A549 treated with AZD2906 at 1 μM for 4 hours (cell line): ENCODE measurements at places on chromosomes 12 and 14. TPM values are rescaled to one million over a fixed set of nuclear protein-coding genes. Genes with fewer than 3 reads are reported as not detected.

The ERP27 gene
- total RNA-seq: not detected in 5 replicates

The TAS2R50 gene
- not detected in 5 replicates for total RNA-seq

The REM2 gene
- total RNA-seq: 0.28 to 0.38 TPM (median 0.33 TPM) in 5 replicates

The SMAGP gene
- 20.2 to 26.6 TPM (median 24.6 TPM) in 5 replicates for total RNA-seq

The KRT3 gene
- 0.03 to 0.06 TPM in 2 of 5 replicates, not detected in the others for total RNA-seq

The SERPINA12 gene
- 0.08 TPM in 1 of 5 replicates, not detected in the others for total RNA-seq

The OVCH1 gene
- total RNA-seq: not detected in 5 replicates

The BATF gene
- 0.11 TPM in 1 of 5 replicates, not detected in the others for total RNA-seq

The AKAP6 gene
- total RNA-seq: 0.31 to 0.55 TPM (median 0.45 TPM) in 5 replicates

The NOS1 gene
- 0.43 to 0.51 TPM (median 0.46 TPM) in 5 replicates for total RNA-seq

The PLCZ1 gene
- total RNA-seq: not detected in 5 replicates

The MYRFL gene
- 0.05 TPM in 2 of 5 replicates, not detected in the others for total RNA-seq

The CCDC197 gene
- total RNA-seq: not detected in 5 replicates

The ABCC9 gene
- total RNA-seq: 0.01 to 0.03 TPM (median 0.01 TPM) in 4 of 5 replicates, not detected in the other

The DTX1 gene
- total RNA-seq: 0.26 to 0.45 TPM (median 0.36 TPM) in 5 replicates

The SPSB2 gene
- total RNA-seq: 24.5 to 34.1 TPM (median 33.9 TPM) in 5 replicates

The SUDS3 gene
- 12.3 to 16.0 TPM (median 13.5 TPM) in 5 replicates for total RNA-seq

The VWF gene
- 0.05 to 0.24 TPM (median 0.15 TPM) in 5 replicates for total RNA-seq

The LPAR5 gene
- total RNA-seq: 0.53 to 0.92 TPM (median 0.65 TPM) in 5 replicates

The EPYC gene
- not detected in 5 replicates for total RNA-seq

The TAS2R9 gene
- total RNA-seq: not detected in 5 replicates

The P2RX2 gene
- not detected in 5 replicates for total RNA-seq

The NPAS3 gene
- not detected in 5 replicates for total RNA-seq

The TEAD4 gene
- 40.6 to 50.6 TPM (median 48.4 TPM) in 5 replicates for total RNA-seq

The UNC79 gene
- 0.01 to 0.02 TPM (median 0.02 TPM) in 5 replicates for total RNA-seq

The COPZ1 gene
- 210 to 321 TPM (median 217 TPM) in 5 replicates for total RNA-seq

The TSPAN8 gene
- 0.08 to 0.22 TPM (median 0.17 TPM) in 4 of 5 replicates, not detected in the other for total RNA-seq

The FGFR1OP2 gene
- 25.1 to 30.9 TPM (median 26.4 TPM) in 5 replicates for total RNA-seq

The TTC7B gene
- 16.0 to 21.4 TPM (median 20.7 TPM) in 5 replicates for total RNA-seq

The BBOF1 gene
- total RNA-seq: 2.8 to 4.2 TPM (median 3.2 TPM) in 5 replicates

The CPNE6 gene
- total RNA-seq: 0.05 to 0.12 TPM (median 0.06 TPM) in 4 of 5 replicates, not detected in the other

The FGF6 gene
- not detected in 5 replicates for total RNA-seq

The CLEC2B gene
- 1.00 to 1.4 TPM (median 1.3 TPM) in 5 replicates for total RNA-seq

The SIX1 gene
- total RNA-seq: 5.7 to 7.5 TPM (median 6.9 TPM) in 5 replicates

The MGP gene
- 0.06 to 0.09 TPM (median 0.08 TPM) in 3 of 5 replicates, not detected in the others for total RNA-seq

The LRRK2 gene
- total RNA-seq: 1.2 to 1.8 TPM (median 1.4 TPM) in 5 replicates

The ACSM4 gene
- not detected in 5 replicates for total RNA-seq

The AGAP2 gene
- 0.09 to 0.23 TPM (median 0.16 TPM) in 5 replicates for total RNA-seq

The FOXJ2 gene
- total RNA-seq: 7.4 to 10.3 TPM (median 9.3 TPM) in 5 replicates

The ANKS1B gene
- 0.41 to 0.71 TPM (median 0.51 TPM) in 5 replicates for total RNA-seq

The POMT2 gene
- total RNA-seq: 23.1 to 30.7 TPM (median 27.5 TPM) in 5 replicates
